ENCODE measurements at places on chromosomes 5 and 9.

DNA sequence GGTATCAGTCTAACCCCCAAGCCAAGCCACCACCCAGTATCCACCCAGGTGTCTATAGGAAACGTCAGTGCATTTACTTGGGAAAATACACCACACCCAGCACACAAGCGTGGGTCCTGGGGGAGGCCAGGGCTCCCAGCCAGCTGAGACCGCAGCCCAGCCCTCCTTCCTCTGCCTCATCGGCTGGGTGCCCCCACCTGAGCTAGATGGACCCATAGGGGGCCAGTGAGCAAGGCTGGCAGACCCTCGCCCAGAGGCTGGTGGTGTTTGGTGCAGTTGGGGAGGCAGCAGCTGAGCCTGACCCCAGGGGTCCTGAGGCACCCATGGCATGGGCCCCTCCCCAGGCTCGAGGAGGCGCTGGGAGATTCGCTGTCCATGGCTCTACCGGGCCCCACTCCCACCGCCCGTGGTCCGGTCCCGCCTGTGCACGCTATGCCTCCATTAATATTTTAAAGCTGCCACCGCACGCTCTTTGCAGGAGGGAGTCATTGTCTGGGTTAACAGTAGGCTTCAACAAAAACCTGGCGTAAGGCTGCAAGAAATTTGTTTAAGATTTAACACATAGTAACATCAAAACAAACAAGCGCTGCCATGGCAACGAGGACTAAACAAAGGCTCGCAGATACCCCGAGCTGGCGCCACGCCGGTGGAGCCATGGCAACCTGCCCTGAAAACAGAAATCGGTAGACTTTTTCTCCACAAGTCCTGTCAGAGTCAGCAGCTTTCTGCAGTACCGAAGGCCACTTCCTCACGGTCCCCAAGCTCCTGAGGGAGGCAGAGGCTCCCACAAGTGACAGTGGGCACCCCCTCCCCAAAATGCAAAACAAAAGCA is 20.6 kb downstream of the TPPP start:
- no peak overlapping the region for H3K27ac ChIP-seq
- no peak overlapping the region for H3K4me3 ChIP-seq
- H3K27me3 ChIP-seq, result peaks cover 8% of the 10 kb centered on the region
- H3K4me1 ChIP-seq, result peaks cover 23% of the 10 kb centered on the region

DNA sequence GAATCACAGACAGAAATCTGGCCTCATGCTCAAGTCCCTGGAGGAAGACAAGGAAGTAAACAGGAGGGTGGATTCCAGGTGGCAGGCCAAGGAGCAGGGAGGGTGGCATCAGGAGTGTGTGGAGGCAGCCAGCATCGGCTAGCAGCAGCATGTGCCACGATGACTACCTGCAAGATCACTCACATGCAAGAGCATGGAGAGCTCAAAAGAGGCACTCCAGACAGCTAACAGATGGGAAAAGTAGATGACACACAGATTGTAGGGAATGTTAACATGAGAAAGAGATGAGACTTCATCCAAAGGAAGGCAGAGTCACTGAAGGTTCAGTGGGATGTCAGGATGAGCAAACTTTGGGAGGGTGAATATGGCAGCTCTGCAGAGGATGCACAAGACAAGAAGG is 104.3 kb downstream of the SEMA5A start:
- no peak overlapping the region for H3K27ac ChIP-seq
- no peak overlapping the region for H3K4me3 ChIP-seq
- no peaks in the 10 kb centered on the region for H3K4me1 ChIP-seq
- H3K27me3 ChIP-seq, result no peaks in the 10 kb centered on the region
- H3K36me3 ChIP-seq, result no peaks in the 10 kb centered on the region

- H3K36me3 ChIP-seq, result no peaks in the 10 kb centered on the region
- H3K4me3 ChIP-seq, result no peak overlapping the region
- no peaks in the 10 kb centered on the region for H3K27me3 ChIP-seq
- H3K27ac ChIP-seq, result no peak overlapping the region
Observed at GRCh38 chr9:116549786-116550660, 137.1 kb upstream of the TRIM32 start.

GRCh38 chr5:142783601-142784341 is 13.6 kb downstream of the ARHGAP26 start:
- no peaks in the 10 kb centered on the region for H3K27me3 ChIP-seq
- H3K27ac ChIP-seq, result peak overlapping the region; percentile 40
- peaks cover 26% of the 10 kb centered on the region for H3K4me1 ChIP-seq
- DNase-seq, result no peak

GRCh38 chr5:9316733-9317132 is 229.1 kb downstream of the SEMA5A start:
- no peaks in the 10 kb centered on the region for H3K36me3 ChIP-seq
- H3K4me1 ChIP-seq, result no peaks in the 10 kb centered on the region
- DNase-seq, result no peak

GRCh38 chr9:98328770-98329169 is 73.3 kb upstream of the TBC1D2 start:
- H3K36me3 ChIP-seq, result no peaks in the 10 kb centered on the region
- H3K4me3 ChIP-seq, result no peak overlapping the region

- no peaks in the 10 kb centered on the region for H3K36me3 ChIP-seq
- H3K4me3 ChIP-seq, result no peak overlapping the region
- H3K27ac ChIP-seq, result no peak overlapping the region
Observed at GRCh38 chr5:110932755-110933488, 138.6 kb upstream of the TSLP start.

DNA sequence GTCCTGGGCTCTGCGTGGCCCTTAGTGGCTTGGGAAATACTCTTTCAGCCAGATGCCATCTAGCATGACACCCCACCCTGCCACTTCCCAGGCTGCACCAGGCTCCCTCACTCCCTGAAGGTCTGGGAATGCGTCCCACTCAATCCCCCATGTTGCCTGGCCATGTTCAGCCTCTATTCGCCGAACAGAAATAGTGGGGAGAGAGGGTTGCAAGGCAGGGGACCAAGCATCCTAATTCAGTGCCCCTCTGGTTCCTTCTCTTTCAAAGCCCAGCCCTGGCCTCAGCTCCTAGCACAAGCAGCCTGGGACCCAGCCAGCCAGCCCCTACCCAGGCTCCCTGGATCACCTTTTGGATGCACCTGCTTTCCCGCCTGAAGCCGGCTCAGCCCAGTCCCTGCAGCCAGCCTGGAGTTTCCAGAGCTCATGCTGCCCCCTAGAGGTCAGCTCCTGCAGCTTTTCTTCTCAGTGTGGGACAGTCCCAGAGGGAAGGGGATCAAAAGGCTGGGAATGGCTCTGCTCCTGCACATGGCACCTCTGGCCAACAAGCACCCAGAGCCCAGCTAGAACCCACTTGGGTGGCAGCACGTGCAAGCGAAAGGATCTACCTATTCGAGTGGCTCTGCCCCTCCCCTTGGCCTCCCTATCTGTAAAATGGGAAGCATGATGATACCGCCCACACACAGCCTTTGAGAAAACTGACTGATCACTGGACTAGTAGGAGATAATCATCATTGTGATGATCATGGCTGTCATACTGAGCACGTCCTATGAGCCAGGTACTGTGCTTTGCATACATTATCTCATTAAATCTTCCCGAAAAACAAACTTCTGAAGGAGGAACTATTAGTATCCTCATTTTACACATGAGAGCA is 48.7 kb upstream of the C5orf58 start:
- H3K4me3 ChIP-seq, result no peak overlapping the region
- DNase-seq, result peak; percentile 76
- no peaks in the 10 kb centered on the region for H3K4me1 ChIP-seq
- no peaks in the 10 kb centered on the region for H3K36me3 ChIP-seq
- H3K27me3 ChIP-seq, result no peaks in the 10 kb centered on the region

DNA sequence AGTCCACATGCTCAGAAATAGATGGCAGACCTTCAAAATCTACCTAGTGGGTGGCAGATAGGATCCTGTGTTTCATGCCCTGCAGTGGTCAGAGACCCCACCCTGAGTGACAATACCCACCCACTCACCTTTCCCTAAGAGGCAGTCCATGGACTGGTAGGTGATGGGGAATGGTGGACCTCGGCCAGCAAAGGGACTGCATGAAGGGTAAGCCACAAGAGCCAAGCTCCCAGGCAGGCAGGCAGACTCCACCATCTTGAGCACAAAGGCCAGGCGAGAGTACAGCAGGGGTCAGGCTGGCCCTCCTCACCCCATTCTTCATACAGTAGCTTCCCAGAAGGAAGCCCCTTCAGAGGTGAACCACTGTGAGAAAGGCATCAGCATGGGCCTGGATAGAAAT is 78.4 kb downstream of the SYK start:
- H3K36me3 ChIP-seq, result peaks cover 26% of the 10 kb centered on the region
- no peak overlapping the region for H3K4me3 ChIP-seq
- H3K4me1 ChIP-seq, result no peaks in the 10 kb centered on the region
- no peaks in the 10 kb centered on the region for H3K27me3 ChIP-seq
- DNase-seq, result no peak
